ENCODE measurements at places on chromosomes 5 and 9. TPM values are rescaled to one million over a fixed set of nuclear protein-coding genes. Genes with fewer than 3 reads are reported as not detected.

GRCh38 chr5:68962757-68963484 is 130.9 kb upstream of the SLC30A5 start:
- DNase-seq = peak; percentile 64

The PCDHGB3 gene
- total RNA-seq = 7.3 TPM

The CAMK4 gene
- 30.9 TPM for total RNA-seq

- DNase-seq = no peak
Observed at GRCh38 chr9:87722393-87723088, 3.4 kb upstream of the CTSL start.

The BBLN gene
- total RNA-seq = 25.7 TPM

The SLC25A2 gene
- 0.69 TPM for total RNA-seq

Measured in urinary bladder (tissue), 4 donors.